ENCODE measurements at places on chromosomes 16 and 17.
A peak's percentile ranks its signal among the peaks of the same experiment; 100 is the strongest.

DNA sequence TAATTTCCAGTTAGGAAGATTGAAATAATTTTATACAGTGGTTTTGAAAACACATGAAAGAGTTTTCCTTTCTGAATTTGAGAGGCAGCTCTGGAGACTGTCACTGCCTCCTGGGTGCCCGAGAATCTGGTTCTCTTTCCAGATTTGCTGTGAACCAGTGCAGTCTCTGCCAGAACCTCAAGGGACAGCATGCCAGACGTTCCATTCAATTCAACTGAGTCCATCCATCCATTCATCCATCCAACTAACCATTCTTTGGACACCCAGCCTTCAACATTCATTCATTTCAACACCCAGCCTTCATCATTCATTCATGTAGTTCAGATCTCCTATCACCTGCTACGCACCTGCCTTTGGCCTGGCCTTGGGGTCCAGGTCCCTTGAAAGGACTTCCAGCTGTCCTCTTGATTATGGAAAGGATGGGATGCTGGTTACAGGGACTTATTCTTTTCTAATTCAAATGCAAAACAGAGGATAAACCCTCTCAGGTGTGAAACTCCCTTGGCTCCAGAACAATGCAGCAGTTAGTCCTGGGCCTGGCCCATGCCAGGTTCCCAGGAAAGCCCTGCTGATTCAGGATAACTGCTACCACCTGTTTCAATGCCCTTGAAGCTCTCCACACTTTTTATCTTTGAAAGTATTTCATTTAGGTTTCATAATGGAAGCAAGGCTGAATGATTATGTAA lies 68.7 kb downstream of the WSCD1 start:
- no peak for DNase-seq

DNA sequence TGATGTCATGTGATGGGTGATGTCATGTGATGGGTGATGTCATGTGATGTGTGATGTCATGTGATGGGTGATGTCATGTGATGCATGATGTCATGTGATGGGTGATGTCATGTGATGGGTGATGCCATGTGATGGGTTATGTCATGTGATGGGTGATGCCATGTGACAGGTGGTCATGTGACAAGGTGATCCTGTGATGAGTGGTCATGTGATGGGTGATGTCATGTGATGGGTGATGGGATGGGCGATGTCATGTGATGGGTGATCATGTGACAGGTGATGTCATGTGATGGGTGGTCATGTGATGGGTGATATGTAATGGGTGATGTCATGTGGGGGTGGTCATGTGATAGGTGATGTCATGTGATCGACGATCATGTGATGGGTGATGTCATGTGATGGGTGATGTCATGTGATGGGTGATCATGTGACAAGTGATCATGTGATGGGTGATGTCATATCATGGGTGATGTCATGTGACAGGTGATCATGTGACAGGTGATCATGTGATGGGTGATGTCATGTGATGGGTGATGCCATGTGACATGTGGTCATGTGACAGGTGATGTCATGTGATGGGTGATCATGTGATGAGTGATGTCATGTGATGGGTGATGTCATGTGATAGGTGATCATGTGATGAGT lies 17.2 kb downstream of the CD300LB start:
- DNase-seq: peak; percentile 52

GRCh38 chr17:50238601-50239280 lies 35.5 kb upstream of the TMEM92 start:
- DNase-seq: no peak

DNA sequence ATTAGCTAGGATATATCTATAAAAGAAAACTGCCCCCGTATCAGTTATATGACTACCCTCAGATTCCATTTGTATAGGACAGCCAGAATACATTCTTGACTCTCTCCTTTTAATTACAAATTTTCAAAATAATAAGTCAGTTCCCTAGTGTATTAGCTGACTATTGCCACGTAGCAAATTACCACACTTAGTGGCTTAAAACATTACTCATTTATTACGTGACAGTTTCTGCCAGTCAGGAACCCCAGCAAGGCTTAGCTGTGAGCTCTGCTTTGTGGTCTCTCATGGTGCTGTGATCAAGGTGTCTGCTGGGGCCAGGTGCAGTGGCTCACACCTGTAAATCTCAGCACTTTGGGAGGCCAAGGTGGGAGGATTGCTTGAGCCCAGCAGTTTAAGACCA lies 13.9 kb upstream of the SCNN1B start:
- DNase-seq: no peak

DNA sequence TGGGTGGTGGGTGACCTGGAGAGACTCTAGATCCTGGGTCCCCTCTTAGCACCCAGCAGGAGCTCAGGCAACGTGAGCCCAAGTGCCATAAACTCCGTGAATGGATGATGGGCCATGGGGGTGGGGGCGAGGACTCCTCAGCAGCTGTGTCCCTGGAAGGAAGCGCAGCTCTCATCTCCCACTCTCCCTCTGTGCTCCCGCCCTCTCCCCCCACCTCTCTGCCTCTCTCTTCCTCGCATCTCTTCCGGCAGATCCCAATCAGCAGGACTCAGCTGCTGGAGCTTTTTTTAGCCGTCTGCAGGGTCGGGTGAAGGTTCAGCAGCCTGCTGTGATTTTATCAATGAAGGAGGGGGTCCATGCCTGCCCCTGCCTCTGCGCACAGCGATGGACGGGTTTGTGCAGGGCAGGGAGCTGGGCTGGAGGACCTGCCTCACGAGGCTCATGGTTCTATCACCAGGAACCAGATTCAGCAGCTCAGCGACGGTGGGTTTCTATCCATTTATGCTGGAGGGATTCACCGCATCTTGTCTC lies 8.3 kb downstream of the CCR7 start:
- DNase-seq: no peak

- DNase-seq: no peak
Observed at GRCh38 chr16:6969594-6969993, 363.1 kb upstream of the RBFOX1 start.

- no peak for DNase-seq
Observed at GRCh38 chr17:60249290-60249826, 99.6 kb downstream of the CA4 start.

GRCh38 chr16:62963846-62964245 lies 927.6 kb upstream of the CDH8 start:
- DNase-seq: no peak

DNA sequence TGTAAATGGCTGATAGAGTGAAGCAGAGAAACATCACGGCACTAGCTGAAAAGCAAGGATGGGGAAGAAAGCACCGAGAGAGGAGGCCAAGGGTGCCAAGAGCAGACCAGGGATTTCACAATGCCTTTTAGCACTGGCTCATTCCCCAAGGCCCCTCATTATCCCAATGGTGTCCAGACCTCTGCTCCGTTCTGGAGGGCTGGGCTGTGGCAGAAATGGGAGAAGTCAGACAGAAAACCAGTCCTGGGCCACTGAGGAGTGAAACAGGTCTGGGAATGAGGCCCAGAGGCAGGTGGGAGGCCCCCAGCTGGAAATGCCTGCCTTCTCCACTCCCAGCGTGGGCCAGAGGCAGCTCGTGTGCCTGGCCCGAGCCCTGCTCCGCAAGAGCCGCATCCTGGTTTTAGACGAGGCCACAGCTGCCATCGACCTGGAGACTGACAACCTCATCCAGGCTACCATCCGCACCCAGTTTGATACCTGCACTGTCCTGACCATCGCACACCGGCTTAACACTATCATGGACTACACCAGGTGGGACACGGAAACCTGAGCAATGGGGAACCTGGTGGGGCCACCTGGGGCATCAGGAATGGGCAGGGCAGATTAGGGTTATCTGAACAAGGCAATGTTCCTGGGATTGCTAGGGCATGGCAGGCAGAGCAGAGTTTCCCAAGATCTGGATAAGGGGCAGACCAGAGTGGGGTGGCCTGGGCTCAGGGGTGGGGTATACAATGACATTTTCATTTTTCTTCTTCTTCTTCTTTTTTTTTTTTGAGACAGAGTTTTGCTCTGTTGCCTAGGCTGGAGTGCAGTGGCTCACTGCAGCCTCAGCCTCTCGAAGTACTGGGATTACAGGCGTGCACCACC lies 20.3 kb downstream of the ANKRD40 start:
- DNase-seq: peak; percentile 32

DNA sequence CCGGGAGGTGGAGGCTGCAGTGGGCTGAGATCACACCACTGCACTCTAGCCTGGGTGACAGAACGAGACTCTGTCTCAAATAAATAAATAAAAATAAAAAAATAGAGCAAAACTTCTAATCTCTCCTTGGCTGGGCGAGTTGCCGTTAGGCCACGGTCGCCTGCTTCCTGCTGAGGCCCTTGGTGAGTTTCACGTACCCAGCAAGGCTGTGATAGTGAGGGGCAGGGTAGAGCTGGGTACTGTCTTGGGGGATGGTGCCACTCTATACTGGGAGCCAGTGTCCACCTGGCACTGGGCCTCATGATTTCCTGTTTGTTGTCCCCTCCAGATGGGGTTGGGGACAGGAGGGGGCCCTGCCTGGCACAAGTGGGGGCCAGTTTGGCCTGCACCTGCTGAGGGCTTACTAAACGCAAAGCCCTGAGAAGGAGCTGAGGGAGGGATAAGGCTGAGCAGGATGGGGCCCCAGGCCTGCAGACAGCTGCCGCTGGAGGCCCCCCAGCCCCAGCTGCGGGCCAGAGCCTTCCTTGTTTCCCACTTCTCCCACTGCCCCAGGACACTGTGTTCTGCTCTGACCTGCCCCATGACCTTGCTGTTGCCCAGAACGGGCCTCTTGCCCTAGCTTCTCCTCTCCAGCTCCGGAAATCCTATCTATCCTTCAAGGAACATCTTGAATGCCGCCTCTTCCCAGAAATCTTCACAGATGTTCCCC lies 25.4 kb downstream of the GJD3 start:
- DNase-seq: no peak

- peak; percentile 67 for DNase-seq
Observed at GRCh38 chr16:56246051-56246817, 54.9 kb downstream of the GNAO1 start.

DNA sequence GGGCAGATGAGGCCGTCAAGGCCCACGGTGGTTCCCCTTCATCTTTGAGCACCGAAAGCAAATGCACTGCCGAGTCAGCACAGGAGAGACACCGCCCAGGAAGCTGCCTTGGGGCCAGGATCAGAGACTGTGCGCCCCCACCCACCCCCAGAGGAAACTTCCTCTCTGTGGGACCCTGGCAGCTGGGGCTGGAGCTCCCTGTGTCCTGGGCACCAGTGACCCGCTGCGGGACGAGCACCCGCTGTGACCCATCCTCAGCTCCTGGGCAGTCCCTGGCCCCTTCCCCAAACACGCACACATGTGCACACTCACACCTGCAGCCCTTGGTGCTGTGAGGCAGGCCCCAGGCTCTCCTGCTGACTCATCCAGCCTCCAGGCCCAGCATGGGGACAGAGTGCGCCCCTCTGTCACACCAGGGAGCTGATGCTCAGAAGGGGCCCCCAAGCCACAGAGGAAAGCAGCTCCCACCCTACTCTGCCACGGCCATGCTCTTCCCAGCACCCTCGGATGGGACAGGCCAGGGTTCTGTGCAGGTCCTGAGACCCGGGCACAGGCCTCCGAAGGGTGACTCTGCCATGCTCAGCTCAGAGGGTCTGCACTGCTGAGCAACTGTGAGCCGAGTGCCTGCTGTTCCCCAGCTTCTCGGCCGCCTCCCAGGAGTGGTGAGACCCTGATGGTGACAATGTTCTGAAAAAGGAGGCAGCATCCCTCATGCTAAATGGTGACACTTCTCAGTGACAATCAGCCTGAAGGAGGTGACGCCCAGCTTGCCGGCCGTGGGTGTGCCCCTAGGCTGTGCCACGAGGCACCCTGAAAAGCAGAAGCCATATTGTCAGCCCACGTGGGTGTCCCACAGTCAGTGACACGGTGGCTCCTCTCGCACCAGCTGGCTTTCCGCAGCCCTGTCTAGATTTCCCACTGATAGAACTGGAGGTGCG lies 3.6 kb downstream of the PIEZO1 start:
- DNase-seq: no peak

DNA sequence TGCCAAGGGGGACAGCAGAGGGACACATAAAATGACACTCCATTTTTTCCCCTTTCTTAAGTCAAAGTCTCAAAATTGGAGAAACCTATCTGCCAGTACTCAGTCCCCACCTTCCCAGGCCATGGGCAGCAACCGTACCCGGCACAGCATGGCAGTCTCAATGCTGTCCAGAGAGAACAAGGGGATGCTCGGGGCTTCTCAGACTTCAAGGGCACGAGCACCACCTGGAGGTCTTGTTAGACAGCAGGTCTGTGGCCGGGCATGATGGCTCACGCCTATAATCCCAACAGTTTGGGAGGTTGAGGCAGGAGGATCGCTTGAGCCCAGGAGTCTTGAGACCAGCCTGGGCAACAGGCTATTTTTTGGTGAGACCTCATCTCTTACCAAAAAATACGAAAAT lies 3.2 kb downstream of the DNAH17 start:
- DNase-seq: no peak

- no peak for DNase-seq
Observed at GRCh38 chr16:86881861-86882273, 303.5 kb downstream of the FOXL1 start.

DNA sequence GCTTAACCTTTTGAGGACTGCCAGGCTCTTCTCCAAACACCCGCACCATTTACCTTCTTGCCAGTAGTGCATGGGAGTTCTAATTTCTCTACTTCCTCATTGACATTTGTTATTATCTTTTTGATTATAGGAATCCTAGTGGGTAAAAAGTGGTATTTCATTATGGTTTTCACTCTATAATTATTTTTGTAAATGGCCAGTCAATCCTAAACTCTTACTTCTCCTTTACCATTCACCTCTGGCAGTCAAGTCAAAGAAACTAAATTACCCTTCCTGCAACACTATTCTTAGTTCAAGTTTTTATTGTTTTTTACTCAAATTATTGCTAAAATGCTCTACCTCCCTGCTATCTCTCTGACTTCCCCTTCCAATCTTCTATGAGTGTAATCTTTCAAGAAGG lies 29.8 kb upstream of the ANKFY1 start:
- no peak for DNase-seq

- DNase-seq: no peak
Observed at GRCh38 chr17:45231481-45232116, 9.9 kb downstream of the FMNL1 start.

DNA sequence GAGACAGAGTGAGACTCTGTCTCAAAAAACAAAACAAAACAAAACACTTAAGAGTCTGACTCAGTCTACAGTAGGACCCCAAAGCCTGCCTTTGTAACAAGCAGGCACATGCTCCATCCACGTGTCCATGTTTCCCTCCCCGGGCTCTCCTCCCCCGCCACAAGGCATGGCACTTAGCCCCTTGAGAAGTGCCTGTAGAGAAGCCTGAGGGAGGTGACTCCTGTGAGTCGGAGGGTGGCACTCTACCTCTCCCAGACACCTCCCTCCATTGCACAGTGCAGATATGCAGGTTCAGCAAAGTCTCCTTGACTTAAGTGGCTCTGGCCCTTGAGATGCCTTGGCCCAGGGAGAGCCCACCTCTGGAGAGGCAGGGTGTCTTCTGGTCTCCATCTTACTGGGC lies 6.8 kb downstream of the FHOD1 start:
- peak; percentile 9 for DNase-seq

GRCh38 chr17:82338858-82339633 lies 5.5 kb upstream of the SECTM1 start:
- peak; percentile 68 for DNase-seq

GRCh38 chr16:28910086-28911031 lies 14.7 kb downstream of the RABEP2 start:
- no peak for DNase-seq
